Neural cell (in vitro differentiated cells): ENCODE measurements at places on chromosomes 7 and 10. TPM values are rescaled to one million over a fixed set of nuclear protein-coding genes. Genes with fewer than 3 reads are reported as not detected.

The NANOS1 gene
- 26.0 and 29.1 TPM in 2 replicates for polyA plus RNA-seq

The GFRA1 gene
- 2.3 and 13.9 TPM in 2 replicates for polyA plus RNA-seq

The PDK4 gene
- not detected in 2 replicates for polyA plus RNA-seq

The MCMBP gene
- polyA plus RNA-seq = 58.0 and 60.4 TPM in 2 replicates

The HOXA5 gene
- polyA plus RNA-seq = not detected in 2 replicates

The NOS3 gene
- not detected in 2 replicates for polyA plus RNA-seq

The HOXA10 gene
- not detected in 2 replicates for polyA plus RNA-seq

The RNLS gene
- 0.20 and 0.66 TPM in 2 replicates for polyA plus RNA-seq

The MLXIPL gene
- 1.8 TPM in 1 of 2 replicates, not detected in the other for polyA plus RNA-seq

The HOXA9 gene
- not detected in 2 replicates for polyA plus RNA-seq

The NODAL gene
- polyA plus RNA-seq = 0.46 TPM in 1 of 2 replicates, not detected in the other

The GRM3 gene
- polyA plus RNA-seq = 15.9 TPM in 2 replicates

The CSGALNACT2 gene
- polyA plus RNA-seq = 20.3 and 20.7 TPM in 2 replicates

The ANKRD2 gene
- not detected in 2 replicates for polyA plus RNA-seq

The HEPACAM2 gene
- polyA plus RNA-seq = 0.24 and 0.35 TPM in 2 replicates

The GIMAP2 gene
- polyA plus RNA-seq = not detected in 2 replicates

The BCL7B gene
- polyA plus RNA-seq = 23.6 and 27.3 TPM in 2 replicates

The ARHGEF35 gene
- not detected in 2 replicates for polyA plus RNA-seq

The HOXA6 gene
- polyA plus RNA-seq = not detected in 2 replicates

The HMX2 gene
- not detected in 2 replicates for polyA plus RNA-seq

The NFKB2 gene
- polyA plus RNA-seq = 0.30 and 0.34 TPM in 2 replicates

The GHITM gene
- polyA plus RNA-seq = 280 and 306 TPM in 2 replicates

The WAPL gene
- polyA plus RNA-seq = 26.3 and 30.6 TPM in 2 replicates

The ZNF518A gene
- 51.0 and 56.7 TPM in 2 replicates for polyA plus RNA-seq

The GIMAP1 gene
- polyA plus RNA-seq = not detected in 2 replicates

The LRMDA gene
- polyA plus RNA-seq = 5.6 and 8.4 TPM in 2 replicates

The MMD2 gene
- 0.40 and 0.42 TPM in 2 replicates for polyA plus RNA-seq

The ARMS2 gene
- polyA plus RNA-seq = not detected in 2 replicates

The SLC16A9 gene
- polyA plus RNA-seq = 185 and 208 TPM in 2 replicates

The TMEM236 gene
- 0.10 TPM in 1 of 2 replicates, not detected in the other for polyA plus RNA-seq

The KCNK18 gene
- polyA plus RNA-seq = not detected in 2 replicates

The PTPN12 gene
- polyA plus RNA-seq = 38.0 and 49.5 TPM in 2 replicates

The NUTM2E gene
- 0.40 TPM in 1 of 2 replicates, not detected in the other for polyA plus RNA-seq

The TDRD1 gene
- polyA plus RNA-seq = not detected in 2 replicates

The NPTX2 gene
- polyA plus RNA-seq = 0.98 and 1.4 TPM in 2 replicates

The SKAP2 gene
- polyA plus RNA-seq = 3.6 and 3.7 TPM in 2 replicates

The MCM10 gene
- 0.63 and 0.70 TPM in 2 replicates for polyA plus RNA-seq

The MARVELD1 gene
- polyA plus RNA-seq = 2.3 and 2.4 TPM in 2 replicates

The OPN4 gene
- polyA plus RNA-seq = not detected in 2 replicates
